ENCODE measurements at places on chromosomes 2 and 18.

- DNase-seq: no peak
Observed at GRCh38 chr2:31274401-31275075, 40.6 kb downstream of the EHD3 start.

DNA sequence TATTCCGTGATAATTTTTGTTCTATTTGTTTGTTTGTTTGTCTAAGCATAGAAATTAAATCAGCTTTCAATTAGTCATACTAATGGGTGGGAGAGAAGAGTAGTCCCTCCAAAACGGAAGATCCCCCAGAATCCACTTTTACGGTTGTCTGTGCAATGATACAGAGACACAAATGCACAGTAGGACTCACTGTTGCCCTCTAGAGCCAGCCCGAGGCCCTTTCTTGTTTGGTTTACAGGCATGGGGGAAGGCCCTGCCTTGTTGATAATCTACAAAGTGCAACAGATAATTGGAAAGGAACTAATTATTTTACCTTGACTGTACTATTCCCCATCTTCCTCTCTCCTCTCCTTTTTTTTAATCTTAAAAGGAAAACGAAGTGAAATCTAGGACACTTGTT, 121.1 kb downstream of the ACOXL start:
- no peak for DNase-seq

DNA sequence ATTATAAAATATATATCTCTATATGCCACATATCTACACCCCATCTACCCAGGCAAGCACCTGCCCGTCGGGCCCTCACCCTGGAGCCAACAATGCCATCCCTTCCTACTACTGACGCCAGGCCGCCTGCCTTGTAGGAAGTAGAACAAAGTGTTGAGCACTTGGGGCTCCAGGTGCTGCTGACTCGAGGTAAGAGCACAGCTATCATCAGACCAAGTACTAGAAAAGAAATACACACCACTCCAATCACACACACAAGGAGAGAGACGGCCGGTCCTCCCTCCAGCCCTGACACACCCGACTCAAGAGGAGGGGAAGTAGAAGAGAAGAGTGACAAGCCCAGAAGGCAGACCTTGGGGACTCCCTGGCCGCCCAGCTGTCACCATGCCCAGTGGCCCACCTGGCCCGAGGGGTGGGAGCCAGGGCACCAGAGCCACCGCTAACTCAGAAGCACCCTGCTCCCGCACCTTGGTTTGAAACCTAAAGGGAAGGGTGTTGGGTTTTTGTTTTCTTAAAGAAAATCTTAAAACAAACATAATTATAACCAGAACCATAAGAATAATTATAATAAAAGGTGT, 64.0 kb upstream of the POMC start:
- no peak for DNase-seq

GRCh38 chr2:89829828-89830227, 1138.4 kb downstream of the RPIA start:
- no peak for DNase-seq

DNA sequence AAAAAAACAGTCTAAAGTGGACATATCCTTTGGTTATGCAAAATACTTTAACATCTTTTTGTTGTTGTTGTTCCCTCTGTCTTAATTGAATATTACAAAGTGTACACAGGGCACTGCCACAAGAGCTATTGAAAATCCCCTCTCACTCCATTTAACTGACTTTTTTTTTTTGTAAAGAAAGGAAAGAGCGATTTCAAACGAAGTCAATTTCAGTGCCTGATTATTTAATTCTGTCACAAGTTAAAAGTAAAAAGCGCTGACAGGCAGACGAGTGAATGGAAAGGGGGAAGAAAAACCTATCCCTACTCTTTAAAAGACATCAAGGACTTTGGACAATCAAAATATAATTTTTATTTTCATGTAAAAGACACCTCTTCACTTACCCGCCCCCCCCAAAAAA, 1.9 kb downstream of the FIGN start:
- DNase-seq: no peak

DNA sequence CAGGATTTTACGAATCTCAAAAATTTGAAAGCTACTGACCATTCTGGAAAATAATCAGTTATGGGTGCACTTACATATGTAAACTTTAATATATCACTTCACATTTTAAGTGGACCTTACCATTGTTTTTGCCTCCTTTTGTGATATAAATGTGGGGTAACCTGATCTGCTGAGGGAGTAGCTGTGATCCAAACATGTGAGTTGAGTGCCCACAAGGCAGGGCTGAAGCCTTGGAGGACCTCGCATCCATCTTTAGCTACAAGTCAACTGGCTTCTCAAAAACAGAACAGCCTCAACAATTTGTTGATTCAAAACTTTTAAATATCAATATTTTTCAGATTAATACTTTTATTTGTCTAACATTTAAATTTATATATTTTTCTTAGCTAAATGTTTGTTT, 178.2 kb downstream of the PLCL1 start:
- no peak for DNase-seq

GRCh38 chr18:80251700-80252099, 4.4 kb upstream of the PARD6G start:
- DNase-seq: no peak

GRCh38 chr2:151358166-151358970, 976 bp downstream of the TNFAIP6 start:
- no peak for DNase-seq

DNA sequence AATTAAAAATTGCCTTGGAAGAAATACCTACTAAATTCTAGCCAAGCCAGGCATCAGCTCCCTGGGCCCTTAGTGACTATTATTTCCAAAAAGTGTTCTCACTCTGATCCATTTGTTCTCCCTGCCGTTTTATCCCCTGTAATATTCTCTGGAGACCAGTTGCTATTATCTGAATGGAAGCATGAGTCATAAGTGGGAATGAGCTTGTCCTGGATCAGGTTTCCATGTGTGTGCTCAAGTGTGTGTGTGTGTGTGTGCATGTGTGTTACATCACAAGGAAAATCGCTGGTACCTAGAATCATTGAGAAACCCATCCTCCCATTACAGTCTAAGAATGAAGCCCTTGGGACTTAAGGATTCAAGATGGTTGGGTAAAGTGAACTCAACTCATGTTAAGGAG, 130.3 kb upstream of the CXCR4 start:
- DNase-seq: peak; percentile 72

- DNase-seq: peak; percentile 74
Observed at GRCh38 chr2:42047488-42048298, at the start of gene PKDCC. TSS of gene PKDCC (plus strand) at chr2:42048021. CDS start at chr2:42048200, 179 bp downstream.

- peak; percentile 29 for DNase-seq
Observed at GRCh38 chr2:36965751-36966369, 476 bp downstream of the STRN start.

DNA sequence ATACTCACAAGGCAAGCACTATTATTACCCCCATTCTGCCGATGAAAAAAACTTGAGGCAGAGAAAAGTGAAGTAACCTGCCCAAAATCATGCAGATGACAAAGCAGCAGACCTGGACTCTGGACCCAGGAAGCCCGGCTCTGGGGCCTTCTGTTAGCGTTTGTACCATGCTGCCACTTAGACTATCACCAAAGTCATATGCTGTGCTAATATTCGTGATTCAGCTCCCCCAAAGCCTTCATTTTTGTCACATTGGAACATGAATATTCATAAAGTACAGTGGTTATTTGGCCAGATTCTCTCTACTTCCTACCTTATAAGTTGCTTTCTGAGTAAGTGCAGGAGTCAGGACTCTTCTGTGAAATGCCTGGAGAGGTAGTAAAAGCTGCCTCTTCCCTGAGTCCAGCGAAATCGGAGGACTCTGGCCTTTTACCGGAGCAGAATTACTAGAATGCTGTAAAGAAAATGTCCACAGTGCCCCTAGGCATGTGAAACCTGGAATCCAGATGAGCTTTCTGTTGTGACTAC, 86.7 kb downstream of the FTCDNL1 start:
- no peak for DNase-seq

- DNase-seq: no peak
Observed at GRCh38 chr2:123495241-123495640, 529.8 kb upstream of the CNTNAP5 start.

DNA sequence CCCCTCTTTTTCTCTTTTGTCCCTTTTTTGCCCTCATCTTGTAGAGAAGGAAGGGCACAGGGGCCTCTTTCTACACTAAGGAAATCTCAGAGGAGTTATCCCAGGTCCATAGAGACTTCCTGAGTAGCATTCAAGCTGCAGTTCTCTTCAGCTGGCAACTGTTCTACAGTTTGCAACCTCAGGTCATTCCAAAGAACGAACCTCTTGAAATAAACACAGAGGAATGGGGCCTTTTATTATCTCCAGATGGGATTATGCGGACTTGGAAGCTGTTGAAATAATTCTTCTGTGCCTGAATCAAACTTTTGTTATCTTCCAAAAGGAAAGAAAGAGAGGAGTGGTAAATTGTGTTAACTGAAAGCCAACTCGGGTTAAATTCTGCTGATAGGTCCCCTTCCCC, 31.0 kb upstream of the NFE2L2 start:
- no peak for DNase-seq

- DNase-seq: no peak
Observed at GRCh38 chr2:67137699-67138098, 259.4 kb upstream of the ETAA1 start.

GRCh38 chr2:113797237-113797636, 40.8 kb upstream of the SLC35F5 start:
- DNase-seq: no peak

DNA sequence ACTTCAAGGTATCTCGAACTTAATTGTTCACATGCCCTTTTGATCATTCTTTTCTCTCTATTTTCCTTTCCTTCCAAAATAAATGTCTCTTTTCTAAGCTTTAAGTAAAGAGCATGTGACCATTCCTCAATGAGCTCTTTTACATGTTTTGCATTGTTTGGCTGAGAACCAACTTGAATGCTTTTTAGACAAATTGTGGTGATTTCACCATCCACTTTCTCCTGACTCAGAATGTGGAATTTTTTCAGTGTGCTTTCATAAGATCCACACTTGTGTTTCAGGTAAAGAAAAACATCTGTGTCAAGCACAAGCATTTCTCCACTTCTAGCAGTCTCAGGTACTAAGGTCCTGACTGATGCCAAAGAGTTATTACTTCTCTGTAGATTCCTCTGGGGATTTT, 10.7 kb downstream of the RBM43 start:
- DNase-seq: no peak

DNA sequence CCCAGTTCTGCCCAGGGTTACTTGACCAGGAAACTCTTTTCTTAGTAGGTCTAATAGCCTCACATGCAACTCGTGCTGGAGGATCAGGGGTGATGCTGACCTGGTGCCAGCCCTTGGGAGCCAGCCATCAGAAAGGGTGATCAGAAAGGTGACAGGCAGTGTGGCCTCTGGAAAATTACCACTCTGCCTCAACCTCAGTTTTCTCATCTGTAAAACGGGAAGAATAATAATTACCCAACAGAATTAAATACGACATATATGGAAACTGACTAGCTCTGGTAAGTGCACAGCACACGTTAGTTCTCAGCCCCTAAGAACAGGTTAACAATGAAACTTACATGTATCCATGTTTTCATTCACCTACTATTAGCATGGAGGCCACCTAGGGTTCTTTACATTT, 157.6 kb downstream of the EN1 start:
- no peak for DNase-seq

GRCh38 chr2:11553661-11554398, 20.0 kb downstream of the GREB1 start:
- DNase-seq: no peak

GRCh38 chr18:59701272-59701671, 4.0 kb upstream of the CCBE1 start:
- no peak for DNase-seq

DNA sequence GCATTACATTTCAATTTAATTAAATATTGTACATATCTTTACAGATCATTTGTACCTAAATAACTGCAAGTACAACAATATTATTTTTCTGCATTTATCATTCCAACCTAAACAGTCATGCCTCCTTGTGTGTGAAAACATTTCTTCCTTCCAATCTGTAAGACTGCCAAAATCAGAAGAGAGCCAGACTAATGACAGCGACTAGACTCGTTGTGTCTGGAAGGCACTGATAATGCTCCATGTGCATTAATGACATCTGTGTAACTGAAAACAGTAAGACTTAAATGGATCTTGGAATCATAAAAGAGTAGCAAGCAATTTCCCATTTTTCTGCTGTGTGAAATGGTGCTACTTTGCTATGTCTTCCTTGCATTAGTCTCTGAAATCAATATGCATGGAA, 278.0 kb upstream of the DSEL start:
- no peak for DNase-seq

GRCh38 chr2:1339388-1340140, 73.7 kb upstream of the TPO start:
- no peak for DNase-seq

DNA sequence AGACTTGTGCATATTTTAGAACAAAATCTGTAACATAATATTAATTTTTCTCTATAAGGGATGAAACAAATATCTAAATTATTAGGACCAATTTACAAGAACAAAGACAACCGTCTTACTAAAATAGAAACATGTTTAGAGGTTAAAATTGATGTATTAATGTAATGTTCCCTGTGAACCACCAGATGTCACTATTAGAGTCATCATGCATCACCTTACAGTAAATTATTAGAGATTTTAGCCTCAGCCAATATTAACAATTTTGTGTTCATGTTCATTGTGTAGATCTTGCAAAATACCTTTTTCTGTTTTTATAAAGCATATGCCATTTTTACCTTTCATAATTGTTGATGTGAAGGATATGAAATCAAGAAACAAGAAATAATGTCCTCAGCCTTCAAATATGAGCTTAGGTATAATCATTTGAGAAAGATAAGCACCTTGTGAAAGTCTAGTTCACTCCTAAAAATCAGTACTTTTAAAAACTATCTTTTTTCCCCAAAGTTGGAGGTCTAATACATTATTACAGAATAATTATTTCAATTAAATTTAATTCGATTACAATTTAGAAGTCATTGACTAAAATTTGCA, 344.3 kb upstream of the KCNH7 start:
- peak; percentile 42 for DNase-seq

GRCh38 chr2:239959059-239959971, 65.8 kb downstream of the NDUFA10 start:
- no peak for DNase-seq

DNA sequence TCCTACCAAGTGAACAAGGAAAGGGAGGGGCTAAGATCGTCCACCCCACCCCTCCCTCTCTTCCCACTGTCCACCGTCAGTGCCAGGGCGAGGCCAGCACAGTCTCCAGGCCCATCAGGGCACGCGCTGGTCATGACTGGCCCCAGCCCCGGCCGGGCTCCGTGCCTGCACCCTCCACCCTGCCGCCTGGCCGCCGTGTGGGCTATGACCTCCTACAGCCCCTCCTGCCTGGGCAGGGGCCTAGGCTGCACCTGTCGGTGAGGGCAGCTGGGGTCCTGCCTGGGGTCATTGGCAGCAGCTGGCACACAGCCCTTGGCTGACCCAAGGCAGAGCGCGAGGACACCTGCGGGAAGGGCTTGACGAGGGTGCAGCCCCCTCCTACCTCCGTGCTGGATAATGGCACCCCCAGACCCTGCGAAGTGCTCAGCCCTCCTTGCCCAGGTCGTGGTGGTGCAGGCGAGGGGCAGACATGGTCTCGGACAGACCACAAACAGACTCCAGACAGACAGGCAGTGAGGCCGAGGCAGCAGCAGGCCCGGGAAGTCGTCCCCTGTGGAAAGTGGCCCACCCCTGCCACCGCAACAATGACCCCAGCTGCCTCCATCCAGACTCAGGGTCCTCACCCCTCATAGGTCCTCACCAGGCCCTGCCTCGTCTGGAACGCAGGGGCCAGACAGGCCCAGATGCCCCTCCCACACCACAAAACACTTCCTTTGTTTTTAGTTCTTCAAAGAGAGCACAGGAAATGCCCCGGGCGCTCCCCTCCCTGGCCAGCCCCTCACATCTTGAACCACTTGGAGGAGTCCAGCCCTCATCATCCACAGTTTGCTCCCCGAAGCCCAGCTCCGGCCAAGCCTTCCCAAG, 43.1 kb upstream of the GPC1 start:
- DNase-seq: no peak
